ENCODE measurements at places on chromosomes 13 and 19. TPM values are rescaled to one million over a fixed set of nuclear protein-coding genes. Genes with fewer than 3 reads are reported as not detected.

Gene KRTDAP
- total RNA-seq = not detected

Gene PODNL1
- total RNA-seq = 1.2 TPM

Gene PRRG2
- 0.93 TPM for total RNA-seq

Gene ATXN8OS
- not detected for total RNA-seq

Gene MUC16
- not detected for total RNA-seq

All from A549 treated with dexamethasone at 1 μM for 4 hours (cell line).